ENCODE measurements at places on chromosomes 5 and 9. TPM values are rescaled to one million over a fixed set of nuclear protein-coding genes. Genes with fewer than 3 reads are reported as not detected.
A peak's percentile ranks its signal among the peaks of the same experiment; 100 is the strongest.

Gene GZMA
- not detected for total RNA-seq

Gene NMUR2
- not detected for total RNA-seq

Gene TMEM252
- total RNA-seq, result not detected

Gene SLC34A1
- total RNA-seq, result not detected

Gene POU5F2
- 1.3 TPM for total RNA-seq

Gene NKD2
- total RNA-seq, result 2.2 TPM

Gene CCDC171
- 2.3 TPM for total RNA-seq

Gene UBE2R2
- total RNA-seq, result 20.3 TPM

Gene FAM120AOS
- total RNA-seq, result 42.5 TPM

Gene UIMC1
- total RNA-seq, result 63.1 TPM

Gene NRARP
- 0.32 TPM for total RNA-seq

Gene C5
- total RNA-seq, result 2.3 TPM

Gene BNC2
- 41.6 TPM for total RNA-seq

Gene HRH2
- total RNA-seq, result not detected

Gene LMX1B
- total RNA-seq, result not detected

Gene FAM151B
- total RNA-seq, result 8.6 TPM

Gene HSD17B3
- total RNA-seq, result not detected

DNA sequence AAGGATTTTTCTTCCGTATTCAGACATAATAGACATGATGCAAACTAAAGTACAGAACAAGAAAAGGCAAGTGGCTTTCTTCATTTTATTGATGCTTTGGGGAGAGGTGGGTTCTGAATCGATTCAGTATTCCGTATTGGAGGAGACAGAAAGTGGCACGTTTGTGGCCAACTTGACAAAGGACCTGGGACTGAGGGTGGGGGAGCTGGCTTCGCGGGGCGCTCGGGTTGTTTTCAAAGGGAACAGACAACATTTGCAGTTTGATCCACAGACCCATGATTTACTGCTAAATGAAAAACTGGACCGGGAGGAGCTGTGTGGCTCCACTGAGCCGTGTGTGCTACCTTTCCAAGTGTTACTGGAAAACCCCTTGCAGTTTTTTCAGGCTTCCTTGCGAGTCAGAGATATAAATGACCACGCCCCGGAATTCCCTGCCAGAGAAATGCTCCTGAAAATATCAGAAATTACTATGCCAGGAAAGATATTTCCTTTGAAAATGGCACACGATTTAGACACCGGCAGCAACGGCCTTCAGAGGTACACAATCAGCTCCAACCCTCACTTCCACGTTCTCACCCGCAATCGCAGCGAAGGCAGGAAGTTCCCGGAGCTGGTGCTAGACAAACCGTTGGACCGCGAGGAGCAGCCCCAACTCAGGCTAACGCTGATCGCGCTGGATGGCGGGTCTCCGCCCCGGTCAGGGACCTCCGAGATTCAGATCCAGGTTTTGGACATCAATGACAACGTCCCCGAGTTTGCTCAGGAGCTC, 551 bp downstream of the PCDHB6 start:
- DNase-seq, result no peak

DNA sequence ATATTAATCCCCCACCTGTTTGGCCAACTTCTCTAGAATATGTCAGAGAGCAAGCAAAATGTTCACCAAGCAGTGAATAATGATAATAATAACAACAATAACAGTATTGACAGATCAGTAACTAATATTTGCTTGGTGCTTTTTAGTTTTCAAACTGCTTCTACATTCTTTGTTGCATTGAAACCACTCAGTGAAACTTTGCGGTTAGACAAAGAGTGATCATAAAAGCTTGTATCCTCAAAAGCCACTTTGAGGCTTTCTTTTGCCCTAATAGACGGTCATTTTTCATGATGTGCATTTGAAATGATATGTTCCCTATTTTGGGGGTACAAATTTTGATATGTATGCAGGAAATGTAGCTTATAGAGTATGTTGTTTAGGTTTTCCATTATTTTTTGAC, 43.6 kb upstream of the PTGS1 start:
- DNase-seq, result no peak

- DNase-seq, result no peak
These were observed 28.9 kb upstream of the GLIS3 start for GRCh38 chr9:4328723-4329122.

- DNase-seq, result peak; percentile 87
These were observed 148.7 kb downstream of the LURAP1L start for GRCh38 chr9:12923468-12924009.

- no peak for DNase-seq
These were observed 788.9 kb upstream of the GRAMD2B start for GRCh38 chr5:125634216-125634835.

- no peak for DNase-seq
These were observed 40.2 kb downstream of the NTNG2 start for GRCh38 chr9:132201780-132202703.

GRCh38 chr5:60690326-60690725, 9.6 kb downstream of the DEPDC1B start:
- no peak for DNase-seq

DNA sequence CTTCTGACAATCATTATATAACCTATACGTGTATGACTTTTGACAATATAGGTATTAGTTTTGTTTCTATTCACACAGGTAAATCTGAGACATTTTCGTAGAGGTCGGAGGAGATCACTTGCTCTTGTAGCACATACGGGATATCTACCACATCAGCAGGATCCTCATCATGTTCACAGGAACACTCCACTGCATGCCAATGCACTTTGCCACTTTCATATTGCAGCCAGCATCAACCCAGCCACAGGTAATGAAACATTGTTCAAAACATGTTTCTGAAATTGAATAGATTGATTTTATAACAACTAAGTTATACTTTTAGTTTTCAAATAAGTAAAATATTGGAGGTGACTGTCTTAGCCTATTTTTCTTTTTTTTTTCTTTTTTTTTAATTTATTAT, 50.0 kb downstream of the DMXL1 start:
- DNase-seq, result no peak

GRCh38 chr5:59117320-59117719, 534.4 kb downstream of the RAB3C start:
- DNase-seq, result no peak

DNA sequence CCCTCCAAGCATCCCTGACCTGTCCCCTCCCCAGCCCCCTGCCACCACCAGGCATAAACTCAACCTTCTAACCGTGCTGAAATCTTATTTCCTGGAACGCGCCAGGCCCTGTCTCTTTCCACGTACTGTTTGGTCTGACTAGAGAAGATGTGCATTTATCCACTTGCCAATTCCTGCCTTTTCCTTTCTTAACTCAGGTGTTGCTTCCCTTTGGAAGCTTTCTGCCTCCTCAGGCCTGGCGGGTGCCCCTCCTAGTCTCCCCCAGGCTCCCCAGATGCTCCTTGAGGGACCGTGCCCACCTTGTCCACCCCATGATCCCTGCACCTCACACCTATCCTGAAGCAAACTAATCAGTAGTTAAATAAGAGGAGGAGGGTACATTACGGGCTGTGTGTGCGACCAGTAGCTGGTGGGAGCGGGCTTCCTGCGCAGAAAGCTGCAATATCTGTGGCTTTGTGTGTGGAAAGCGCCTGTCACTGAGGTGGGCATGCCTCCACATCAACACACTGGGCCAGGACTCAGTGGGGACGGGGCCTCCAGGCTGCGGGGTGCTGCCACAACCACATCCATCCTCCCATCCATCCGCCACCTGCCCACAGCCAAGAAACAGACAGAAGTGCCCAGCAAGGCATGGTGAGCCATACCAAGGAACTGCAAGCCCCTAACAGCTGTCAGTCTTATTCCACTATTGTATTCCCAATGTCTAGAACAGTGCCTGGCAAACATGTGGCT, 73.5 kb downstream of the COL23A1 start:
- no peak for DNase-seq

DNA sequence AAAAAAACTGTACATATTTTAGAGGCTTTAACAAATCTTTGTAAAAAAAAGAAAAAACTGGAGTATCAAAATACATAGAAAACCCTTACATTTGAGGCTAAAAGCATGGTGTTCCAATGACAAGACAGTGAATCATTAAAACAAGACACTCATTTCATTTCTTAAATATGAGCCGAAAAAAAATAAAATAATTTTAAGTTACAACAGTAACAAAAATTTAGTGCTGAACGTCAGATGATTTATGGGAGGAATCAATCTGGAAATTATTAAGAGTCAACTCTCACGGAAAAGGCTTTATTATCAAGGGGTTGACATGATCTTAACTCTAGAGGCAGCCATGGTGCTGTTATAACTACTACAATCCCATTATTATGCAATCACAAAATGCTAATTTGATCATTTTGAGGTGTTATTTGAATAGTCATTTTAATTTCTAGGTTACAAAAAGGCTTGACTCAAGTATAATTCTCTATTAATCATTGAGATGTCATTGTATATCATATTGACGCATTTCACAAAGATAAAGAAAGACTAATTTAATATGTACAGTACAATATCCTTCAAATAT, 51.9 kb downstream of the MAPKAP1 start:
- no peak for DNase-seq

DNA sequence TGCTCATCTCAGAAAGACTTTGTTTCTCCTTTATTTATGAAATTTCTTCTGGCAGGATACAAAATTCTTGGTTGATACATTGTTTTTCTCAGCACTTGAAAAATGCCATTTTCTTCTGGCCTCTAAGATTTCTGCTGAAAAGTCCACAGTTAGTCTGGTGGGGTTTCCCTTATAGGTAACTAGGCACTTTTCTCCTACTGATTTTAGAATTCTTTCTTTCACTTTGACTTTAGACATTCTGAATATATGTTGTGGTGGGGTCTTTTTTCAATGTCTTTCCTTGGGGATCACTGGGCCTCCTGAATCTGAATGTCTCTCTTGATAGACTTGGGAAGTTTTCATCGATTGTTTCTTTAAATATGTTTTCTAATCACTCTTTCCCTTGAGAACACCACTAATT, 79.6 kb downstream of the CETN3 start:
- no peak for DNase-seq

DNA sequence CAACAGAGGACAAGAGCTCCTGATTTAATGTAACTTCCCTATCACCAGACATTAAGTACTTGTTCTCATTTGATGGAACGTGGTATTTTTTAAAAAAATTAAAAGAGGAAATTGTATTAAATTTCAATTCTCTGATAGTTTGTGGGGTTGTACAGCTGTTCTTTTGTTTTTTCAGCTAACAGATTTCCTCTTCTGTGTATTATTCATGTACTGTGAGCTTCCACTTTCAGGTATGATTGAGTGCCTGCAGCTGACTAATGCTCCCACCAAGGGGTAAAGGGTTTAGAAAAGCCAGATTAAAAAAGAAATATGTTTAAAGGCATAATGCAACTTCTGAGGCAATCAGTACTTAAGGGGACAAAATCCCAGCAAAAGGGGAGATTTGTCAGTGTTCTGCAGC, 117.7 kb upstream of the ACTBL2 start:
- DNase-seq, result no peak

DNA sequence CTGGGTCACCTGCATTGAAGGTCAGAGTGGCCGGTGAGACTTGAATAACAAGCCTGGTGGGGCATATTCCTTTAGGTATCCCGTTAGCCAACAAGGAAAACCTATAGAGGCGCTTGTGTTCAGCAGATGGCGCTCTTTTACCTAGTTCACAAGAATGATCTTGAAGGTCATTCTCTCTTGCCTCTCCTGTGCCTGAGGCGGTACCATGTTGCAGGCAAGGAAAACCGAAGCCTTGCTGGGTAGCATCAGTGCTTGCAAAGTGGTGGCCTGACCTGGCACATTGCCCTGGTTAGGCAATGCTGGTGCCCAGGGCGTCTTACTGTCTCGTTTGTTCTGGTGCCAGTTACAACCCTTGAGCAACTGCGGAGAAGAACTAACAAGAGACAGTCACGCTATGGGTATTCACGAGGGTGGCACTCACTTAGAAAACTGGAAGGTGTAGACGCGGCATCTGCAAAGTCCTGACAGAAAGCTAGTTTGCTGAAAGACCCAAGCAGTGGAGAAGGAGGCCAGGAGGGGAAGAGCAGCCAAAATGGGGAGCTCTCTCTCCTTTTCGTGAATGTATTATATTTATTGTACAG, 56.7 kb downstream of the AOPEP start:
- DNase-seq, result peak; percentile 91

GRCh38 chr9:12666813-12667212, 26.4 kb upstream of the TYRP1 start:
- no peak for DNase-seq

GRCh38 chr5:116144991-116145390, 60.2 kb downstream of the COMMD10 start:
- DNase-seq, result no peak

DNA sequence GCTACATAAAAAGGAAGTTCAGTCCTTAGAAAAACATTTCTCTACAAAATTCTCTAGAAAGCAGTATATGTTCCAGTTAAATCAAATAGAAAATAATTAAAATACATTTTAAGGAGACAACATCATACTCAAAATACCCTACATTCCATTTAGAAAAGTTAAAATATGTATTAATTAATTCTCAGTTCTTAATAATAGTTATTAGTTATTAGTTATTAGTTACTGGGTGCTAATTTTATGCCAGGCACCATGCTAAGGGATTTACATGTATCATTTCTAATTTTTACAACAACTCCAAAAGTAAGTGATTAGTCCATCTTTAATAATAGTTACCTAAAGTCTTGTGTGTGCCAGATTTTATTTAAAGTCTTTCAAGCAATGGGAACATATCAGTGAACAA, 38.0 kb downstream of the FAM114A2 start:
- no peak for DNase-seq

DNA sequence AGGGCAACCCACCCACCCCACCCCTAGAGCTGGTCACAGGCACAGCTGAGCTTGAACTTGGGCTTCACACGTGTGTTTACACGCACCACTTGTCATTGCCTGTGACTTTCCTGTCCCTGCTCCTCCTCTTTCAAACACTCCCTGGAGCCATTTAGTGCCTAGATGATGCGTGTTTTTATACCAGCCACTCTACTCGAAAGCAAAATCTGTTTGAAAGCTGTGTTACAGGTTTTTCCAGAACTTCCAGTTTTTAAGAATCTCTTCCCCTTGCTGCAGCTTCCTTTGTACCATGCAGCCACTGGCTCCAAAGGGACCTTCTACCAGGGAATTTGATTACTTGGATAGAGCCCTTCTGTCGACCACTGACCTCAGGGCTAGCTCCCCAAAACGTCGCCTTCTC, 78.8 kb upstream of the SPRY4 start:
- DNase-seq, result no peak

DNA sequence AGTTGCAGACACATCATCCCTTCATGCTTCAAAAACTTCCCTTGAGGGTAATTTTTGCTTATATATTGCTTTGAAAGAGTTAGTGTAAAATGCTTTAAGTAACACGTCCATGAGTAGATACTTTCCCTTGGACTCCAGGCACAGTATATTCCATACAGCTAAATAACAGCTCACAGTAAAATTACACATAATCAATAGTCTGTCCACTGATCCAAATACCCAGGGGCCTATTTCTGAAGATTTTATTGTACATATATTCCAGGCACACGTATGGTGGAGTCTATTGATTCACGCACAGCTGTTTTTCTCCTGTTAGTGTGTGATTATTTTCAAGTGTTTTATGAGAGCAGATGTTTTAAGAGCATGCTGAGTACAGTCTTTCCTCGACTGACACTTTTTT, 223.7 kb upstream of the GRAMD2B start:
- no peak for DNase-seq

GRCh38 chr5:59560553-59560952, 333.0 kb downstream of the PDE4D start:
- no peak for DNase-seq

GRCh38 chr5:157732596-157733262, 1.5 kb downstream of the THG1L start:
- peak; percentile 36 for DNase-seq

- DNase-seq, result no peak
These were observed 483.4 kb downstream of the ZNF608 start for GRCh38 chr5:124262991-124263571.

GRCh38 chr5:173706700-173707099, 90.2 kb upstream of the BOD1 start:
- DNase-seq, result no peak

GRCh38 chr9:89661956-89662717, 57.3 kb downstream of the GADD45G start:
- peak; percentile 97 for DNase-seq

All from fibroblast of villous mesenchyme (primary cell).